ENCODE measurements at places on chromosomes 2 and 18. TPM values are rescaled to one million over a fixed set of nuclear protein-coding genes. Genes with fewer than 3 reads are reported as not detected.

DNA sequence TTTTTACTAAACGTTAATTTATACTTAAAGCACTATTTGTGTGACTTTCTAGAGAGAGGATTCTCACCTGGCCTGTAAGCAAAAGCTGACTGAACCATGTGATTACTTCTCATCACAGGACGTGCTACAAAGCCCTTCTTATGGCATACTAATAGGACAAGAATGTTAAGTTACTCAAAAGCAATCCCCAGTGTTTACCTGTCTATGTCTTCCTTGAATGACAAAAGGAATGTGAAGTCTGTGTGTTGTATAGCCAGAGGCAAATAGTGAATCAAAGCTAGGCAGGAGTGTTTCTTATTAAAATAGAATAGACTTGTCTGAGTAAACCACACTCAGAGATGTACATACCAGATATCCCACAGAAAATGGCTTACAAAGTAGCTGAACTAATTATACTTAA lies 1465.5 kb downstream of the SUCLG1 start:
- DNase-seq, result no peak

DNA sequence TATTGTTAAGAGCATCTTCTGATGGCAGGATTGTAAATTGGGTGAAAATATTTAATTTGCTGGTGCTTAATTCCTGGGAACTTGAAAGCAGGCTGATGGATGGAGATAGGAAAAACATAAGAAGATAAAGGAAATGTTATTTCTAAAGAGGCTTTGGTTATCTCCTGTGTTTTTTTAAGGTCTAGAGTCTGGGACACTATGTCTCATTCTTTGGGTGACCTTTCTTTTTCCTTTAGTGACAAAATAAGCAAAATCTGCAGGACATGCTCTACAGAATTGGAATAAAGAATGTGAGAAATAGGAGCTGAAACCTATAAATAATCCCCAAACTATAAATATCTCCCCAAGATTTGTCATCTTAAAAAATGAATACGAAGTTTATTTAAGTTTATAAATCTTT lies 241.7 kb downstream of the DSC3 start:
- no peak for DNase-seq

- no peak for DNase-seq
Observed at GRCh38 chr2:210842896-210843295, 286.5 kb downstream of the CPS1 start.

DNA sequence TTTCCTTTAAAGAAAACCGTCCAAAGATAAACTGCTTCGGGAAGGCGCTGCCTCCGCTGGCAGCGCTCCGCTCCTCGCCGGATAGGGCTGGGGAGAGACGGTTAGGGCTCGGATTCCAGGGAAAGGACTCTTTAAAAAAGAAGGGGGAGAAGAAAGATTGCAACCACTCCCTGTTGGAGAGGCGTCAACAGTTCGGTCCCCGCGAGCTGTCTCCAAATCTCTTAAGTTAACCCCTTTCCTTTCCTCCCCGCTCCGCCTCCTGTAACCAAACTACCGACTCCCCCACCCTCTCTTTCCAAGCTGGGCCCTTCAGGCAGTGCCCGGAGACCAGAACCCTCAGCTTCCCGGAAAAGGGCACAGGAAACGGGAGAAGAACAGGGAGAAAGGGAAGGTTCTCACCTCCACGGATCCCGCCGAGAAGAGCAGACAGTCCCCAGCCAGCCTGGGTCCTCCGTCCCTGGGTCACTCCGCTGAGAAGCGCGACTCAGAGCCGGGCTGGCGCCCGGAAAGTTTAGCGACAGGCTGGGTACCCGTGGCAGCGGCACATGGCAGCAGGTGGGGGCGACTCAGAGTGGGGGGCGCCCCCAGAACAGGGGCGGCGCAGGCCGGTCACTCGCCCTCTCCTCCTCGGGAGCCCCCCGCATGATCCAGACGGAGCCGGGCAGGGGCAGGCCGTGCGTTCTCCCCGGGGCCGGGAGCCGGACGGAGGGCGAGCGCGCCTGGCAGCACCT lies 675 bp downstream of the FZD5 start:
- DNase-seq, result peak; percentile 90

DNA sequence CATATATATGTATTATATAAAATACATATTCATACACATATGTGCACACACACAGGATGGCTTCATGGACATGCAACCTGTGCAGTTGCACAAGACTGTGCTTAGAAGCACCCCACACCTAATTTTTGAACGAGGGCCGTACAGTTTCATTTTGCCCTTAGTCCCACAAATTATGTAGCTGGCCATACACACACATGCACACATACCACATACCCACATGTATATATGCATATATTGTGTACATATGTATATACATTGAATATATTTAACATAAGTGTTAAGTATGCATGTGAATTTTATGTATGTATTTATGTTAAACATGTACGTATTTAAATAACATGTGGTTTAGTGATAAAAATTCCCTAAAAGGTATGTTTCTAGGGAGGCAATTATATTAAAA lies 18.3 kb downstream of the GPATCH11 start:
- DNase-seq, result no peak

- DNase-seq, result no peak
Observed at GRCh38 chr2:174544156-174544555, 53.4 kb downstream of the WIPF1 start.

DNA sequence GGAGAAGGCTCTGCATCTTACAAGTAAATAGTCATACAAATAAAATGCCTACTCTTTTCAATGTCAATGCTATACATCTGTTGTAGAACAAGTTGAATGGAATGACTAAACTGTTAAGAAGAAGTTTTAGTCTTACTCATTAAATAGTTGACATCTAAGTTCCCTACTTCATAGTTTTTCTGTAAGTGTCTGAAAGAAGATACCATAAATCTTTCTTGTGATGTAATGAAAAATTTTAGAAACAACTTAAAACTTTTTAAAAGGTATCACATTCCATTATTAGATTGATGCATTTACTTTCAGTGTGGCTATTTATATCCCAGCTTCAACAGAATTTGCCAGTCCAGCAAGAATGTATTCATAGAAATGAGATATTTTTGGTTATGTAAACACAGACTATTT lies 185.2 kb upstream of the EPC2 start:
- no peak for DNase-seq

GRCh38 chr2:49110571-49110970 lies 43.7 kb downstream of the FSHR start:
- DNase-seq, result no peak

DNA sequence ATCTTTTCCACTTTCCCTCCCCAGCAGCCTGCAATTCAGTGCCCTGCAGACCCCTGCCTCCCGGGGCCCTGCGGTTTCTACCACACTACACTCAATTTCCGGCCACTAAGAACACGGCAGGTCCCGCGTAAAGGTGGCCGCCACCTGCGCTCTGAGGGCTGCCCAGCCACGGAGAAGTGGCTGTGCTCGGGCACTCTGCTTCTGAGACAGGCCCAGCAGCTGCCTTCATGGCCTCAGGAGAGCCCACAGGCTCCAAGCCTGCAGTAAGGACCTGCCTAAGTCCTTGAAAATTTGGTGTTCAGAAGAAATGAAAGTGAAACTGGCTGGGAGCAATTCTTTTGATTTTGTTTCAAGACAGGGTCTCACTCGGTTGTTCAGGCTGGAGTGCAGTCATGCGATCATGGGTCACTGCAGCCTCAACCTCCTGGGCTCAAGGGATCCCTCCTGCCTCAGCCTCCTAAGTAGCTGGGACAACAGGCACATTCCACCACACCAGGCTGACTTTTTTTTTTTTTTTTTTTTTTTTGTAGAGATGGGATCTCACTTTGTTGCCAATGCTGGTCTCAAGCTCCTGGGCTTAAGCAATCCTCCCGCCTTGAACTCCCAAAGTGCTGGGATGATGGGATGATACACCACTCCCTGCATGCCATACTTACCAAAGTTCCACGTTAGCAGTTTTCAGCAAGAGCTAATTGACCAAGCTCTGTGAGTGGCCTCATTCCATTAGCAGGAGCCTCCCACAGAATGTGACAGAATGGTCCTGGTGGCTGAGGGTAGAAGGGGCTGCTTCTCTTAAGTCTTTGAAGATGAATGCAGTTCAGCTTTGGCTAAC lies 14.6 kb upstream of the ALPP start:
- peak; percentile 53 for DNase-seq

GRCh38 chr2:135965756-135966155 lies 19.7 kb downstream of the DARS1 start:
- no peak for DNase-seq

DNA sequence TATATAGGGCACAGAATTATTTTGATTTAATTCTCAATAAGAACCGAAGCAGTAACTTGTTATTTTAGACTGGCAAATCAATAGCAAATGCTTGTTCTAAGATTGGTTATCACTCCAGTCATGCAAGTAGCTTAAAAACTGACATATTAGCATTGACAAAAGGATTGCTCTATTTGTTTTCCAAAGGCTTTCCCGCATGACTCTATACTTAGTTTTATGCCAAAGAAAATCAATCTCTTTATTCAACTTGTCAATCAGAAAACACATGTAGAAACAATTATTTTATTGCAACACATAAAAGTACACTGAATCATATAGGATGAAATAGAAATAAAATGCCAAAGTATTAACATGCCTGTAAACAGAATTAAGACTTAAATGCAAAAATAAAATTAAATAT lies 108.4 kb downstream of the AFF3 start:
- no peak for DNase-seq

- DNase-seq, result no peak
Observed at GRCh38 chr2:54956111-54956627, 94.1 kb downstream of the RTN4 start.

- DNase-seq, result no peak
Observed at GRCh38 chr18:64966667-64967066, 784.1 kb upstream of the CDH7 start.

The TUBA4B gene
- not detected for total RNA-seq

The CENPA gene
- total RNA-seq, result 0.32 TPM

The AKAIN1 gene
- not detected for total RNA-seq

The PUS10 gene
- total RNA-seq, result 2.8 TPM

The NLRC4 gene
- total RNA-seq, result 7.9 TPM

The LYG1 gene
- total RNA-seq, result 1.1 TPM

The HOXD3 gene
- total RNA-seq, result 5.3 TPM

The UNC80 gene
- total RNA-seq, result not detected

Data from mesenteric fat pad (tissue), 1 donor.